NCI-H446 treated with DMSO at 0.1 percent for 48 hours (cell line): ENCODE measurements at places on chromosomes 6 and 20.

DNA sequence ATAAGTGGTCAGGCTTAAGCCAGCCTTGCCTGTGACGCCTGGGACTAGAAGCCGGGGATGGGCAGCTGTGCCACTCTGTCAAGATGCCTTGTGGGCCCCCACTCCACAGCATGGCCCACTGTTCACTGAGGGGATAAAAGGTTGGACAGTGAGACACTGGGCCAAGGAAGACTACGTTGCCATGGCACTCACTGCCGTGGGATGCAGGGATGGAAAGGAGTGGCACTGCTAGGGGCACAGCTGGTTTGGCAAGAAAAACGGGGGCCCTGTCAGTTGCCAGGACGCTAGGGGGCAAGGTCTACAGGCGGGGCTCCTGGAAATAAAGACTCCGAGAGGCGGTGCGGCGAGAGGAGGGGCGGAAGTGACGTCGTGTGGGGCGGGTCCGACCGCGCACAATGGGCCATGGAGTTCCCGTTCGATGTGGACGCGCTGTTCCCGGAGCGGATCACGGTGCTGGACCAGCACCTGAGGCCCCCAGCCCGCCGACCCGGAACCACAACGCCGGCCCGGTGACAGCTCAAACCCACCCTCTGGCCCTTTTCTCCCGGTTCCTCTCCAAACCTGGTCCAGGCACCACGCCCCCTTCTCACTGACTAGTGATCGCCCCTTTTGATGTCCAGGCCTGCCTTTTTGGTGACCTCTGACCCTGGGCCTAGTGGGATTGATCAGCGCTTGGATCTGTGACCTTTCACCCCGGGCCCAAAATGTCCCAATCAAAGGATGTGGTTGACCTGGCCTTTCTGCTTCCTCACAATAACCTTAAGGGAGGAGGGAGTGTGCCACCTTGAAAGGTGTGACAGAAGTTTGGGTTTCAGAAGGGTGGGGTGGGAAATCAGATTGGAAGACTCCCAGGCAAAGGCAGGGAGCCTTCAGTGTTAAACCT lies at the start of gene ATAT1:
Gene ATAT1, plus strand, starts transcription at position 391 of the 883 bp plus-strand sequence.
- peak; percentile 71 for DNase-seq

DNA sequence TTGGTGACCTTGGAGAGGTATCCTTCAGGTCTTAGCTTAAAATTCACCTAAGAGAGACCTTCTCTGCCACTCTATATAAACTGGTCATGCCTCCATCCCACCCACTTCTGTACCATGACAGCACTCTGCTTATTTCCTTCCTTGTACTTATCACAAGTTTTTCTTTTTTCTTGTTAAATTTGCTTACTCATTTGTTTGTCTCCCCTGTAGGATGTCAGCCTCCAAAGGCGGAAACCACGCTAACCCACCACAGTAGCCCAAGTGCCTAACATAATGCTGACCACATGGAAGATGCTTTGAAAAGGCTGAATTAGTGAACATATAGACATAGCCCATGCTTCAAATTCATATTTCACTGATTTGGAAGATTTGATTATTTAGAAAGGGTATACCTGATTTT lies 5.4 kb downstream of the BMP6 start:
- no peak for DNase-seq

DNA sequence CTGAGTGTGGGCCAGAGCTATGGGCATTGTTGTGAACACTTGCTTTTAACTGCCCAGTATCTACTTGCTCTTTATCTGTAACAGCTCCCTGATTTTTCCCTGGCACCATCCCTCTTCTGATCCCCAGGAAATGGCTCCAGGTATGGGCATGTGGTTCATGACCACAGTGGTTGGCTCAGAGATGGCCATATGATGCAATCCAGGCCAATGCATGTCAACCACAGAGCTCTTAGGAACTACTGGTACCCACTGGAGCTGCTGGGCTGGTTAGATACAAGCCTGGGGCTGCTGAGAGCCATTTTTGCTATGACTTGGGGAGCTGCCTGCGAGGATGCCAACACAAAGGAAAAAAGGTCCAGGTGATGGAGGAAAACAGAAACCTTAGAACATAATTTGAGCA lies 55.6 kb downstream of the KCNB1 start:
- DNase-seq = no peak

- DNase-seq = no peak
Observed at GRCh38 chr6:82078286-82078908, 169.1 kb downstream of the IBTK start.

DNA sequence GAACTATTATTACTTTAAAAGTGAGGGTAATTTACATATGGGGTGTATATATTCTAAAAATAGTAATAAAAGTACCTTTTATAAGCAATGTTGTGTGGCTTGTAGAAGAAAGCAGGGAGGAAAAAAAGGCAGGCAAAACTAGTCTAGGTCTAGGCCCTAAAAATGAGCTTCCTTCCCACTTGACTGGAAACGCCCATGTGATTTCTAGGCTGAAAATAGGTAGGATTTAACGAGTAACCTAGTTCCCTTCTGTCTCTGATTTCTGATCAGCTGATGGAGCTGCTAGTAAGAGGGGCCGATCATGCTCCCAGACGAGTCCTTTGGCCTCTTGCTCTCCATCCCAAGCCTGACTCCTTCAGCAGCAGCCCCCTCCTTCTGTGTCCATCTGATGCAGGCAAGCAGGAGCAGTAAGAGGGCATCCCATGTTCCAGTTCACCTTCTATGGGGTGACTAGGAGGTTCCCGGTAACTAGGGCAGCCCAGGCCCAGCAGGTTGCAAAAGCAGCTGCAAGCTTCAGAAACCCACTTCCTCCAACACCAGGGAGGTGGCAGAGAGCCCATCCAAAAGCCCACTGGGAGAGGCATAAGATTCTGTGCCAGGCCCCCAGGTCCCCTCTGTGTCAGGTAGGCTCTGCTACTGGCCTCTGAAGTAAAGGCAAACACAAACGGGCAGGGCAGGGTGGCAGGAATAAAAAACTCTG lies 24.4 kb downstream of the TBC1D20 start:
- no peak for DNase-seq

DNA sequence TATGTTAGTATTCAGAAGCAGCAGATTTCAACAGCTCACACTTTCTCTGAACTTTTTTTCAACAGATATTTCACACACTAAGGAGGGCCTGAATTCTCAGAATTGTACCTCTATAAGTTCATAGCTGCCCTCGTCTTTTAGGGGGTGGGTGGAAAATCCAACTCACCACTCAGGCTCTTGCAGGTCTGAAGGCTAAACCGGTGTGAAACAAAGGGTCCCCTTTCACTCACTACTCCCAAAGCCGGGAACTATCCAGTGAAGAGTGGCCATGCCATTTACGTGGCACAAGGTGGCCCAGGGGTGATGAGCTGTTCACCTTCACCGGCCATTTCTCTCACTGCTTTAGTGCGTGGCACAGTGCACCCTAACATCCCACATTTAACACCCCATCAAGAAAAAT lies 24.2 kb downstream of the TBC1D7 start:
- DNase-seq = no peak

GRCh38 chr6:48613231-48613949 lies 502.4 kb upstream of the PTCHD4 start:
- no peak for DNase-seq
